ENCODE measurements at places on chromosomes 1 and 21. TPM values are rescaled to one million over a fixed set of nuclear protein-coding genes. Genes with fewer than 3 reads are reported as not detected.

DNA sequence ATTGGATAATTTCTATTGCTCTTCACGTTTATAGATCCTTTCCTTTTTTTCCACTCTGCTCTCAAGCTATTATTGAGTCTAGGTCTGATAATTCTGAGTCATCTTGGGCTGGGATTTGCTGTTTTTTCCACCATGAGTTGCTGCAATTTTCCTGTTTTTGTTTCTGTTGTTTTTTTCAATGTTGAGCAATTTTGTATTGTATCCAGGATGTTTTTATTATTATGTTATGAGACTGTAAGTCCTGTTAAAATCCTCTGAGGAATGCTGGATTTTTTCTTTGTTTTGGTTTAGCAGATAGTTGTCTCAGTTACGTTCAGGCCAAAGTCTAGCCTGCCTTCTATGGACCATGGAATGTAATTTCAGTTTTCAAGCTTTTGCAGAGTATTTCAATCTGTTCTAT is 13.0 kb upstream of the SLC35A3 start:
- H3K4me3 ChIP-seq = no peak overlapping the region
- peaks cover 2% of the 10 kb centered on the region for H3K4me1 ChIP-seq
- no peak overlapping the region for H3K27ac ChIP-seq
- H3K36me3 ChIP-seq = peaks cover 2% of the 10 kb centered on the region

DNA sequence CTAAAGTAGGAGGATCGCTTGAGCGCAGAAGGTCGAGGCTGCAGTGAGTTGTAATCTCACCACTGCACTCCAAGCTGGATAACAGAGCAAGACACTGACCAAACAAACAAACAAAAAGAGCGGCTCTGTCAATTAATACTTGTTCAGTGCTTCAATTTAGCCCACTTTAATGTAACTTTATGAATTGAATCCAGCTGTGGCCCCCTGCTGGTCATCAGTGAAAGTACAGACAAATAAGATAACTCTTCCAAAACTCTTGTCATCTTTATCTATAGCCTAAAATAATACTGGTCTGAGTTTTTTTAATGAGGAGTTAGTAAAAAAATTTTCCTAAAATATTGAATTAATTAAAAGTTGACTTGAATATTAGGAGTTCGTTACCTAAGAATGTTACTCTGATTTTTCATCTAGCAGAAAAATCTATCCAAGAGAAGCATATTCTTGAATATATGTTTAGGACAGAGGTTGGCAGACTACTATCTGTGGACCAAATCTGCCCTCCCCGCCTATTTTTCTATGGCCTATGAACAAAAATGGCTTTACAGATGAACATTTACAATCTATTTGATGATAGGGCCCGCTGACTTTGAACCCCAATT is 26.1 kb downstream of the ATP5PF start:
- H3K4me3 ChIP-seq = no peak overlapping the region
- no peak overlapping the region for H3K27ac ChIP-seq
- no peaks in the 10 kb centered on the region for H3K27me3 ChIP-seq
- peak; percentile 9 for DNase-seq

DNA sequence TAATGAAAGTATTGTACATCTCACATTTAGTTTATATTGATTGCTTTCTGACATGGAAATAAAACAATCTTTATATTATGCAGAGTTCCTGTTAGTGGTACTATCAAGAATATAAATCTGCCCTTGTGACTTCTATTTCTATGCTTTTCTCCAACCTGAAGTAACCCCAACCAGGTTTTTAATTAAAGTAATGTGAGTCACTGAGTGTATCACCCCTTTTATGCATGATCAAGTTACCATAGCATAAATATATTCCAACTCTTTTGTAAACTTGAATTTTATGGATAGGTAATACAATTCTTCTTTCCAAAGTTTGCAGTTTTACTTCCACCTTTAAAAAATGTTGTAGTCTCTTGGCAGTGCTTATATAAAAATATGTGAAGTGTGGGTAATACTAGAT is 532.3 kb downstream of the USP25 start:
- DNase-seq = no peak
- H3K27me3 ChIP-seq = no peaks in the 10 kb centered on the region
- H3K27ac ChIP-seq = no peak overlapping the region
- H3K36me3 ChIP-seq = no peaks in the 10 kb centered on the region
- no peaks in the 10 kb centered on the region for H3K4me1 ChIP-seq

GRCh38 chr1:234624724-234625117 is 14.7 kb upstream of the IRF2BP2 start:
- H3K27ac ChIP-seq = no peak overlapping the region
- H3K4me1 ChIP-seq = peaks cover 2% of the 10 kb centered on the region
- no peak overlapping the region for H3K4me3 ChIP-seq
- peaks cover 2% of the 10 kb centered on the region for H3K36me3 ChIP-seq

- peaks cover 9% of the 10 kb centered on the region for H3K36me3 ChIP-seq
- H3K27me3 ChIP-seq = no peaks in the 10 kb centered on the region
- peaks cover 34% of the 10 kb centered on the region for H3K4me1 ChIP-seq
- H3K27ac ChIP-seq = peak within 1 kb of the TSS; percentile 97
- H3K4me3 ChIP-seq = peak within 1 kb of the TSS; percentile 93
These were observed at the start of gene PYHIN1 for GRCh38 chr1:158931055-158931737. Gene PYHIN1, plus strand, starts transcription at chr1:158931552. Its CDS starts 5,359 bp downstream, at chr1:158936911.

- no peak overlapping the region for H3K4me3 ChIP-seq
- no peaks in the 10 kb centered on the region for H3K36me3 ChIP-seq
- H3K27me3 ChIP-seq = peaks cover 6% of the 10 kb centered on the region
- no peak overlapping the region for H3K27ac ChIP-seq
- H3K4me1 ChIP-seq = peaks cover 2% of the 10 kb centered on the region
- DNase-seq = no peak
These were observed 148.2 kb downstream of the NFIA start for GRCh38 chr1:61230523-61230922.

DNA sequence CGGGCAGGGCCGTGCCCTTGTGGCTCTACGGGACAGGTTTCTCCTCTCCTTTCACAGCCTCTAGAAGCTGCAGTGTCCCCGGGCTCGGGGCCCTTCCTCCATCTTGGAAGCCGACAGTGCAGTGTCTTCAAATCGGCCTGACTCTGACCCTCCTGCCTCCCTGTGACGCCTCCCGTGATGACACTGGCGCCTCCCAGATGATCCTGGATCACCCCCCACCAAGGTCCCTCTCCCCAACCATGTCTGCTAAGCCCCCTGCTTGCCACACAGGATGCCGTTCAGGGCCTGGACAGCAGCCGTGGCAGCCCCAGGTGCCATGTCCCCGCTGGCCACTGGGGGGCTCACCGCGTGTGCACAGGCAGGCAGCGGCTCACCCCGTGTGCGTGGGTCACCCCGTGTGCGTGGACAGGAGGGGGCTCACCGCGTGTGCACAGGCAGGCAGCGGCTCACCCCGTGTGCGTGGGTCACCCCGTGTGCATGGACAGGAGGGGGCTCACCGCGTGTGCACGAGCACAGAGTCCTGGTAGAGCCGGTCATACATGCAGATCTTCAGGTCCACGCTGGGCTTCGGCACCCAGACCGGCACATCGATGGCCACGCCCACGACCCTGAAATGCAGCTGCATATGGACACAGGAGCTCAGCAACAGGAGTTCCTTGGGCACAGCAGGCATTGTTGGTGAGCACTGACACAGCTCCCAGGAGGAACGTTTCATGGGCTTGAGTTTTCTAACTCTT is 24.9 kb upstream of the TMEM52 start:
- H3K36me3 ChIP-seq = no peaks in the 10 kb centered on the region
- H3K4me3 ChIP-seq = peak overlapping the region; percentile 82
- H3K27me3 ChIP-seq = peaks cover 5% of the 10 kb centered on the region

The LRRN2 gene
- total RNA-seq = not detected

The OR2L5 gene
- total RNA-seq = not detected

The ADAMTS4 gene
- total RNA-seq = 0.31 TPM

The S1PR1 gene
- 157 TPM for total RNA-seq

Measured in T-helper 17 cell (primary cell).